SK-N-SH treated with all-trans-retinoic acid at 6 μM for 48 hours (cell line): ENCODE measurements at places on chromosomes 3 and 15.

- ATAC-seq = no peak
Measured at GRCh38 chr15:27241943-27242342, 271.0 kb downstream of the GABRG3 start.

DNA sequence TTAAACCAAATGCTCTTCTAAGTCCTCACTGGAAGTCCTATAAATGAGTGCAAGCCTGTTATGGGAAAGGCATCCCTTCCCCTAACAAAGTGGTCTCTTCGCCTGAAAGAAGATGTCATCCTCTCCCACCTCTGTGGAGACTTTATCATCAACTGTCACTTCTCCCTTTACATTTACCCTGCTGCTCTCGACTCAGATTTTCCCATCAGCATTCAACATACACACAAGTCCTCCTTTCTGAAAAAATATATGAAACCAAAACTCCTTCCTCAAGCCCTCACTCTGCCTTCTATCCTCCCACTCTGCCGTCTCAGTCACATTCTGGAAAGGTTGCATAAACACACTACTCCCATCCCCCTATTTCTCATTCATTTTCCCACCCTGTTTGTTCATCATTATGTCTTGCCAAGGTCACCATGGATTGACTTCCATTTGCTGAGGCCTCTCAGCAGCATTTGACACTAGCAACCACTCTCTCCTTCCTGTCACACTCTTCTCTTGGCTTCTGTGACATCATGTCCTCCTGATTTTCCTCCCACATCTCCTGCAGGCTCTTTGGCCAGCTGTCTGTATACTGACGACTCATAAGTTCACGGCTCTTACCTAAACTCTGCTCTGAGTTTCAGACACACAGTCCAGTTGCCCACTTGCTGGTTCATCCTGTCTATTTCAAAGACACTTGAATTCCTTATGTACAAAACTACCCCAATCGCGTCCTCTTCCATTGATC is 70.3 kb upstream of the SMAD3 start:
- ATAC-seq = no peak

DNA sequence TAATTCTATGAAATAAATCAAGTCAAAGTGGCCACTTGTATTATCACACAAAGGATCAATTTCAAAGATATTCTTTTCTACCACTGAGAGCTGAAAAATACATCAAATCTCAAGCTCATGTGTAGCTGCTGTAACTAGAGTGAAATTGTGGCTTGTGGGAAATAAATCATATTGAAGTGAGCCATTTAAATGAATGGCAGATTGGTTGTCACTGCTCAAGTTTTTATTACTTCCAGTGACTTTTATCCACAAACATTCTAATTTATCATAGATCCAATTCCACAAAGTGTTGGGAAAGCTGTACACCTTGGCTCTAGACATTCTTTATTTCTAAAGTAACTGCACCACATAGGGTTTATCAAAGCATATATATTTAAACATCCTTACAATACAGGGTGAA is 285.4 kb downstream of the CNTN3 start:
- ATAC-seq = no peak

DNA sequence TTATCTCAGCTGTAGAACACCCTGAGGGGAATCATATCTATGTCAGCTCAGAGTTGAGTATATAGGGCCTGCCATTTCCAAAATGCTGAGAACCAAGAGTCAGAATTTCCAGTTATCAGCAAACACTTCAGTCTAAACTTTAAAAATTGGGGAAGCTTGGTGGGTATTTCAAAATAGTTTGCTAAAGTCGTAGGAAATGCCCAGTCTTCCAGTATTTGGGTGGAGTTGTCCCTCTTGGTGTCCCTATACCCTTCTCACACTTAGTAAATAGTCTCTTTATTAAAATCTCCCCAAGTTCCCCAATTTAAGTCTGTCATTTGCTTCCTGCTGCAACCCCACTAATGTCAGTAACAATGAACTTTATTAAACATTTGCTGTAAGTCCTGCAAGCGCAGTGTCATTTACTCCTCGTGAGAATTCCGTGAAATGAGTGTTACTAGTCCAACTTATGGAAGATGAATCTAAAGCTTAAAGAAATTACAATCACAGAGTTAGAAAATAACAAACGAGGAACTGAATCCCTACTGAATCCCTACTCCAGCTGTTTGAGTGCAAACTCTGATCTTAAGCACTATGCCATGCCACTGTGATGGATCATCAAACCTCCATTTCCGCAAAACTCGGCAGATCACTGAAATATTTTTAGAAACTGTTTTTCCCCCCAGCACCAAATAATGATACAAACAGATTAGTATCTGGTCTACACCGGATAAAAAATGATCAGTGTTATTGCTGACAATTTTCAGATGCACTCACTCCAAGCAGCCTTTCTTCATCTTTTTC is 341.7 kb upstream of the PROK2 start:
- no peak for ATAC-seq

DNA sequence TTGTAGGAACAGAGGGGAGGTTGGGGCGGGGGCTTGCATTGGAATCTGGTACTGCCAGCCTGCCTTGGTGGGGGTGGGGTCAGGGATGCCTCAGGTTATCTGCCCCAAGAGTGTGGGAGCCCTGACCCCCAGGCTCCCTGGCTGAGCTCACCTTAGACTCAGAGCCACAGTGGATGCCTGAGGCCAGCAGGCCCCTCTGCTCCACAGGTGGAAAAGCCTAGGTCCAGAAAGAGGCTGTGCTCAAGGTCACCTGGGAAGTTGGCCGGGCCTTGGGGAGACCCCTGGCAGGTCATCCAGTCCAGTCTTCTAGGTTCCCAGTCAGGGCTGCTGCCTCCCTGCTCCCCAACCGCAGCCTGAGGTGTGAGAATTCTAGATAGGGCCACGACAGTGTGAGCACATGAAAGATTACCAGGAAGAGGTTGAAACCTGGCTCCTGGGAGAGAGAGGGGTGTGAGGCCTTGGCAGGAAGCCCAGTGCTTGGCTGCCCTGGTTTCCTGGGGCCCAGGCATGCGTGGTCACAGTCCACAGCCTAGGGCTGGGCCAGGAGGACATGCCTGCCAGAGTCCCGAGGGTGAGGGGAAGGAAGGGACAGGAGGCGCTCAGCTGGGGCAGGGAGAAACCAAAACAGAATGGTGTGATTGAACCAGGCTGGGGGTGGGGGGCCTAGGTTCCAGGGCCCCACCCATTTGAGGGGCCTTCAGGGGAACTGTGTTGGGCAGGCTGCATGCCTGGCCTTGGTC is 4.9 kb downstream of the HDAC11 start:
- ATAC-seq = peak; percentile 77

DNA sequence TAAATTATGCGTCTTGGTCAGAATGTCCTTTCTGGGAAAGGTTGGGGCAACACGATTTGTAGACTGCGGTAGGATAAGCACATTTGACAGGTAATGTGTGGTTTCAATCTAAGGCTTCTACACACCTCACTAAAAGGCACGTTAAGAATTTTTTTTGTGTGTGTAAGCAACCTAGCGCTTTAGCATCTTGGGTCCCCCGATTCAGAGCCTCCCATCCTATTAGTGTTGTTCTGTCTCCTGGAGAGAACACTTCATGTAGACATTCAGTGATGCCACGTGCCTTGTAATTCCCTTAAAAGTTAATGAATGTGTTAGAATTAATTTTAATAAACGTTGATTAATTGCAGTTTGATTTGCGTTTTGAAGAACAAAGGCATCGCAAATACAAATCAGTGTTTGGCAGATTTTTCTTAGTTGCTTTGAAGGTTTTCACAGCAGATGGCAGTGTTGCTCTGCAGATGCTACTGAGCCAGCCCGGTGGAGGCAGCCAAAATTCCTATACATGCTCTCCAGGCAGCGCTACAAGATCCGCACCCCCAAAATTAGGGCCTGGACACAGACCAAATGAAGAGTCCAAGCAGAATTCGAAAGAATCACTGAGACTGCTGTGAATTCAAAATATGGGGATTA is 63.5 kb downstream of the OTOL1 start:
- peak; percentile 89 for ATAC-seq

DNA sequence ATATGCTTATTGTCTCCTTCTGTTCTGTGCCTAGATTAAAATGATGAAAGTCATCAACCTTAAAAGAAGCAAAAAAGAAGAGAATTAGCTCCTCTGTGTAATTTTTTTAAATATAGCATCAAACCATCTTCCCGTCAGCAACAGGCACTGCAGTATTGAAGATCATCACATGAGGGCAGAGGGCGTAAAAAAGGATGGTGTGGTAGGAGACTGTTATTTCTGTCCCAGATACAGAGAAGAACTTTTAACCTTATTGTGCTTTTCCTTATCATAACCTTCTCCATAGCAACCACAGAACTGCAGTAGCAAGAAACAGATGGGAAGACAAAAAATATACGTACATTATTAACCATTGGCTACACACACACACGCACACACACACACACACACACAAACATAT is 88.8 kb downstream of the IGSF11 start:
- ATAC-seq = no peak

DNA sequence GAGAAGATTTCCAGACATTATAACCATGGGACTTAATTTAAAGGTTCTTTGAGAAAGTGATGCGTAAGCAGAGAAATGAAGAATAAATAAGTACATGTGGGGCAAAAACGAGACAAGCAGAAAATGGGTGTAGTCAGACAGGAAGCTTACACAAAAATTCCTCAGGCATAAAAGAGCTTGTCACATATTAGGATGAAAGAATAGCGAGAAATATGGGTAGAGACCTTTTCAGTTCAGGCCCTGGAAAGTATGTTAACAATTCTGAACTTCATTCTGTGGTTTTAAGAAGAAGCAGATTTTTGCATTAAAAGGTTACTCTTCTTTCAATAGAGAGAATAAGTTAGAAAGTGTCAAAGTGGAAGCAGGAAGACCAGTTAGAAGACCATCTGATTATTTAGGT is 352.4 kb downstream of the ROBO1 start:
- no peak for ATAC-seq

GRCh38 chr3:132984181-132984580 is 54.0 kb upstream of the TMEM108 start:
- no peak for ATAC-seq

DNA sequence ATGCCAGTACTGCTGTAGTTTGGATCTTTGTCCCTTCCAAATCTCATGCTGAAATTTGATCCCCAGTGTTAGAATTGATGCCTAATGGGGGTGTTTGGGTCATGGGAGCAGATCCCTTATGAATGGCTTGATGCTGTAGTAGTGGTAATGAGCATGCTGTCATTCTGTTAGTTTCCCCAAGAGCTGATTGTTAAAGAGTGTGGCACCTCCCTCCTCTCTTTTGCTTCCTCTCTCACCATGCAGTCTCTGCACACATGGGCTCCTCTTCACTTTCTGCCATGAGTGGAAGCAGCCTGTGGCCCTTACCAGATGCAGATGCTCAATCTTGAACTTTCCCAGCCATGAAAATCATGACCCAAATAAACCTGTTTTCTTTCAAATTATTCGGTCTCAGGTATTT is 141.3 kb upstream of the DPPA4 start:
- no peak for ATAC-seq

GRCh38 chr3:25817107-25817506 is 27.2 kb downstream of the OXSM start:
- ATAC-seq = no peak

- no peak for ATAC-seq
Measured at GRCh38 chr15:90814191-90814821, 54.1 kb upstream of the FURIN start.

DNA sequence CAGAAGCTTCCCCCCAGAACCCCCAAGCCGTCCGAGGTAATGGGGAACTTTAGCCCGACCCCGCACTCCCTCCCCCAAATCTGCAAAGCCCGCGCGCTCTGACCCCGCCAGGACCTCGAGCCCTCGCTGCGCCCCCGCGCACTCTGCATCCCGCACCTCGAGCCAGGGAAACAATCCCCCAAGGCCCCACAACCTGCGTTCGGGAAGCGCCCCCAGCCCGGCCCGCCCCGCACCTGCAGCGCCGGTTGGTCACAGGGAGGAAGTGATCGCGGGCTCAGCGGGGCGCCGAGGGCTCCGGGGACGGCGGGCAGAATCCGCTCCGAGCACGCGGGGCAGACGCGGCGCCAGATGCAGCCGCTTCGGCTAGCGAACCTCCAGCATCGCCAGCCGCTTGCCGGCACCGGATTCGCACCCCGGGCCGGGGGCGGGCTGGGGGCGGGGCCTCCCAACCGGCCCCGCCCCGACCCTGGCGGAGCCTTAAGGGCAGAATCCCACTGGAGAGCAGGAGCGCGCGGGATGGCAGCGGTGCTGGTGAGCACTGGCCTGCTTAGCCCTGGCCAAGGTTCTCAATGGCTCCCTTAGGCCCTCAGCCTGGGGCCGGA is at the start of gene CAMKV:
TSS of gene CAMKV (minus strand) at position 382 of the 602 bp plus-strand sequence. CDS start 7,518 bp downstream, outside the sequence.
- ATAC-seq = peak; percentile 66

- peak; percentile 88 for ATAC-seq
Measured at GRCh38 chr3:11736136-11736833, 92.6 kb upstream of the VGLL4 start.
